ENCODE measurements at places on chromosomes 7 and 10. TPM values are rescaled to one million over a fixed set of nuclear protein-coding genes. Genes with fewer than 3 reads are reported as not detected.

DNA sequence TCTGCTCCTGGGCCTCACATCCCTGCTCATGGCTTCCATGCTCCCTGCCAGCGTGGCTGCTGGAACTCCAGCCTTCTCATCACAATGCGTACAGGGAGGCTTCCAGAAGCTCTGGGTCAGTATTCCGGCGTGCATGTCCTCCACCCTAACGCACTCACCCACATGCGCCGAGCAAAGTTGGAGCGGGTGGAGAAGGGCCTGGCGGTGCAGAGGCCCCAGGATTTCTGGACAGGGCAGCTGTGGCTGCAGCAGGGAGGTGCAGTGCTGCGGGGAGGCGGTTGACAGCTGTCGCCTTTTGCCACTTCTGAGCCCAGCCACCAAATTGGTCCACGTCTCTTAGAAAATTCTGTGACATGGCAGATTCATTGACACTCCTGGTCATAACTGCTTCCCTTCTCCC, 33.6 kb upstream of the FAM20C start:
- no peak for DNase-seq

- no peak for DNase-seq
Observed at GRCh38 chr10:1448252-1448930, 288.9 kb downstream of the ADARB2 start.

GRCh38 chr10:63753808-63754207, 232.6 kb downstream of the REEP3 start:
- DNase-seq = no peak

DNA sequence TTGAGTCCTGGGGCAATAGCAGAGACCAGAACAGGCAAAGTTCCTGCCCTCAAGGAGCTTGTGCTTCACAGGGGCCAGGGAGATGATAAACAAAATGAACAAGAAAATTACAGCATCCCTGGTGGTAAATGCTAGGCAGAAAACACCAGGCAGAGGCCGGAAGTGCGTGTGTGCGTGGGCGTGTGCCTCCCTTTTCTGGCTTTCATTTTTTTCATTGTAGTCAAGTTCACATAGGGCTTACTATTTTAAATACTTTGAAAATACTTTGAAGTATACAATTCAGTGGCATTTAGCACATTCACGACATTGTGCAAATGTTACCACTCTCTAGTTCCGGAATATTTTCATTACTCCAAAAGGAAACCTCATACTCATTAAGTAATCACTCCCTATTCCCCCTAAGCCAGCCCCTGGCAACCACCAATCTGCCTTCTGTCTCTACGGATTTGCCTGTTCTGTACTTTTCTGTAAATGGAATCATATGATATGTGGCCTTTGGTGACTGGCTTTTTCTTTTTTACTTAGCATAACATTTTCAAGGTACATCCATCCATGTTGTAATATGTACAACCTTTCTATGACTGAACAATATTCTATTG, 88.1 kb upstream of the PDCD4 start:
- no peak for DNase-seq

GRCh38 chr10:63718006-63718405, 196.8 kb downstream of the REEP3 start:
- DNase-seq = no peak

GRCh38 chr7:64183126-64183742, 23.8 kb upstream of the ZNF735 start:
- DNase-seq = no peak

DNA sequence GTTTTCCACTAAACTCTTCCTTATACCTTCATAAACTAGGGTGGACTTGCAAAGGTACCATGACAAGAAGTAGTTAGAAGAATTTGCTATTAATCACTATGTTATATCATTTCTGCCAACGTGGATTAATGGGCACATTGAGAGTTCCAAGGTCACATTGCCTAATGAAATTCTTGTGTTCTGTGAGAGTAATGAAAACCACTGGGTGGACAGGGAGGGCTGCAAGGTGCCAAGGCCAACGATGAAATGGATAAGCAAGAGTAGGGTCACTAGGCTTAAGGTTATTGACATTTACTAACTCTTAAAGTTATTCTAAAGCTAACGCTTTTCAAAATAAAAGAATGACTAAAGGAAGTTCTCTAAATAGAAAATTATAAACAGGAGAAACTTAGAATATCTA, 6.6 kb upstream of the ABCB4 start:
- DNase-seq = no peak

DNA sequence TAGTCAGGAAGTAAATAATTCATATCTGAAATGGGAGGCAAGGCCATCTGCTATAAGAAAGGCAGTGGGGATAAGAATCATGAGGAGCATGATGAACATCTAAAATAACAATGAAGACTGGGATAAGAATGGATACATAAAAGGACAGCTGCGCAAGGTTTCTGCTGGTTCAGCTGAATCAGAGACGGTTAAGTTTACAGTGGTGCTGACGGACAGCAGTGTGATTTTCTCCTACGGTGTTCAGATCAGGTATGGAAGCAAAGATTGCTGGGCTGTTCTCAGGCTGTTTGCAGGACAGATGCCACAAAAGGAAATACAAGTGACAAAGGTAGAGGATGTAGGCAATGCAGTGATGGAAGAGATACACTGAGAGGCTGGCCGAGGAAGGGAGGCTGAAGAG, 8.4 kb downstream of the CYCS start:
- DNase-seq = no peak

DNA sequence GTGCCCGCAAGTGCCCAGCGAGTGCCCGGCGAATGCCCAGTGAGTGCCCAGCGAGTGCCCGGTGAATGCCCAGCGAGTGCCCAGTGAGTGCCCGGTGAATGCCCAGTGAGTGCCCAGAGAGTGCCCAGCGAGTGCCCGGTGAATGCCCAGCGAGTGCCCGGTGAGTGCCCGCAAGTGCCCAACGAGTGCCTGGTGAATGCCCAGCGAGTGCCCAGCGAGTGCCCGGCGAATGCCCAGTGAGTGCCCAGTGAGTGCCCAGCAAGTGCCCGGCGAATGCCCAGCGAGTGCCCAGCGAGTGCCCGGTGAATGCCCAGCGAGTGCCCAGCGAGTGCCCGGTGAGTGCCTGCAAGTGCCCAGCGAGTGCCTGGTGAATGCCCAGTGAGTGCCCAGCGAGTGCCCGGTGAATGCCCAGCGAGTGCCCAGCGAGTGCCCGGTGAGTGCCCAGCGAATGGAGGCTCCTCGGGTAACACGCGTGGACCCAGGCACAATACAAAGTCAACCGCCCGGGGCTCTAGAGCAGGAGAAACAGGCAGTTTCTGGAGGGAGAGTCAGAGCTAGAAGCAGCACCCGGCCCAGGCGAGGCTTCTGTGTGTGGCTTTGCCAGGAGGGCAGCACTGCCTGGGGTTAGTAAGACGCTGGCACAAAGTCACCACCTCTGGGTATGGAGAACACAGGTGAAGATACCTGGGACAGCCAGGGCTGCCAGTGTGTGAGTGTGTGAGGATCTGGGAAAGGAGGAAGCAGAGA, 38.2 kb upstream of the CFAP46 start:
- DNase-seq = no peak

Gene SYT15B
- polyA plus RNA-seq = 1.1 TPM

Gene TDRD1
- polyA plus RNA-seq = 0.03 TPM

Gene ANXA7
- 92.0 TPM for polyA plus RNA-seq

Gene PRSS1
- not detected for polyA plus RNA-seq

Gene ADAMTS14
- polyA plus RNA-seq = 1.5 TPM

Gene SPDYE9
- polyA plus RNA-seq = 1.0 TPM

Gene MPP7
- 8.6 TPM for polyA plus RNA-seq

Gene C7orf33
- not detected for polyA plus RNA-seq

Gene CREB5
- polyA plus RNA-seq = 5.7 TPM

Gene ZNF735
- polyA plus RNA-seq = not detected

Gene SSC4D
- 3.9 TPM for polyA plus RNA-seq
